Eye (tissue), 1 donor: ENCODE measurements at places on chromosomes 6 and 20.

DNA sequence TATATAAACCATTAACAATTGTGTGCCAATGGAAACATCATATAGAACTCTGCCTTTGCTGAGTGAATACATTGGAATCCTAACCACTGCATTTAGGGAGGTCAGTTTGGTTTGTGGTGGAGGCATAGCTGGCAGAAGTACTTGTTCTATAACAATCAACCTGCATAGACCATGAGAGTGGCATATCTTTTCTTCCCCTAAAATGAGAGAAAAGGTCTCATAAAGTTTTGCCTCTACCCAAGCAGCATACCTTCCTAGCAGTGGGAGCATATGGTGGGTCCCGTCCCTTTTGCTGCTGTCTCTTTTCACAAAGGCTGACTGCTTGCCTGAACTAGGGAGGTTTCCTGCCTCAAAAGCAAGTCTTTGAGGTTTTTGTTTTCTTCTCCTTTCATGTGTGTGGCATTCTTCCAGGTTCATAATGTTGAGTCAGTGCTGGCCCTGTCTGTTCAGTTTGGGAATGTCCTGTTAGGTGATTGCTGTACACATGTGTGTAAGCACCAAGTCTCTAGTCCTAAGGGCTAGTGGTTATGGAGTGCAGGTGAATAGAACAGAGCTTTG, 61.2 kb upstream of the SUPT3H start:
- DNase-seq, result no peak

GRCh38 chr6:53837865-53838769, 43.3 kb downstream of the LRRC1 start:
- peak; percentile 85 for DNase-seq

- no peak for DNase-seq
These were observed 58.3 kb upstream of the GNRH2 start for GRCh38 chr20:2984956-2985661.

DNA sequence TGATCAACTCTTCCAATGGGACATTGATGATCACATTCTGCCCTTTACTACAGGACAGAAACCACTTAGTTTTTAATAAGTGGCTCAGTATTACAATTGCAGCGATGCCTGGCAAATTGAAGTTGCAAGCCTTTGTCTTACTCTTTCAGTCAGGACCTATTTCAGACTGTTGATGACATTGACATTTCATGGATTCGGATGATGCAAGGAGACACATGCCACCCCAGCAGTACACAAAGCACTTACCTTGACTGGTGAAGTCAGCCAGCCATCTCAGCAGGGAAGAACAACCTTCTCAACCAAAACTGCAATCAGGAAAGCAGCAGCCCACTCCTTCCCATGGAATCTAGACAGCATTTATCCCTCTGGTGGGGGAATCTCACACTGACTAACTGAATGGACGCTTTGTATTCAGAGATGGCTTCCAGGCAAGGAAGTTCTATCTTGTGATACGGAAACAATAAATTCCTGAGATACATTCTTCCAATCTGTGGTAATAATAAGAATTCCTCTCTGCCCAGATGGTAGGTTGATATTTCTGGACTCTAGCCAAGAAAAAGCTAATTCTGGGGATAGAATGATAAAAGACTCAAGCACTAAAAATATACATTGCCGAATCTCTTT, 24.8 kb downstream of the NFYA start:
- peak; percentile 40 for DNase-seq

DNA sequence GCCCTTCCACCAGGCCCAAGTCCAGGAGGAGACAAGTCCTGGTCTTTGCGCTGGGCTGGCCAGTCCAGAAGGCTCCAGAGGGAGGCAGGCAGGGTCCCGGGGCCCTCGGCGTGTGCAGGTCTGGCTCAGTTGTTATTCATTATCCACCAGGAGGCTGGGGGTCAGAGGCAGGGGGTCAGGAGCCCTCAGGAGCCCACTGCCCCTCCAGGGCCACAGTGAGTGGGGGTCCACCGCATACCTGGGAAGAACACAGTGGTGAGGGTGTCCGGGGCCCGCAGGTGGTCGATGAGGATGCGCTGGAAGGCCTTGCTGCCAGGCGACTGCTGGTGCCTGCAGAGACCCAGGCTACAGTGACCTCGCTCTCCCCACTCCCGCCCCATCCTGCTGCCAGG, 4.4 kb upstream of the C20orf144 start:
- DNase-seq, result no peak

GRCh38 chr20:23024701-23025100, 10.4 kb upstream of the SSTR4 start:
- DNase-seq, result no peak

DNA sequence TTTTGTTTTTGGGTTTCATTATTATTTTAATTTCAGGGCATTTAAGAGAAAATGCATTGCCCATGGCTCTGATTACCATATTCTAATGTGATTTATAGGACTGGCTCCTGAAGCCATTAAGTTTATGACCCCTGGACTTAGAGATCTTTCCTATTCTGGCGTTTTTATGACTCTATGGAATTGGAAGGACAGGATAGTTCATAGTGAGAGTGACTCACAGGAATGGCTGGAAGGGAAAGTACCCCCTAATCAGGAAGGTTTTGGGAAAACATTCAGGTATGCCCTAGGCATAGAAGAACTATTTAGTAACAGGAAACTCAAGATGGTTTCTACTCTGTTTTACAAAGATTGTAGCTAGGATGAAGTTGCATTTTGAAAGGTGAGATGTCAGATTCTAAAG, 108.6 kb upstream of the SLC2A12 start:
- DNase-seq, result no peak

DNA sequence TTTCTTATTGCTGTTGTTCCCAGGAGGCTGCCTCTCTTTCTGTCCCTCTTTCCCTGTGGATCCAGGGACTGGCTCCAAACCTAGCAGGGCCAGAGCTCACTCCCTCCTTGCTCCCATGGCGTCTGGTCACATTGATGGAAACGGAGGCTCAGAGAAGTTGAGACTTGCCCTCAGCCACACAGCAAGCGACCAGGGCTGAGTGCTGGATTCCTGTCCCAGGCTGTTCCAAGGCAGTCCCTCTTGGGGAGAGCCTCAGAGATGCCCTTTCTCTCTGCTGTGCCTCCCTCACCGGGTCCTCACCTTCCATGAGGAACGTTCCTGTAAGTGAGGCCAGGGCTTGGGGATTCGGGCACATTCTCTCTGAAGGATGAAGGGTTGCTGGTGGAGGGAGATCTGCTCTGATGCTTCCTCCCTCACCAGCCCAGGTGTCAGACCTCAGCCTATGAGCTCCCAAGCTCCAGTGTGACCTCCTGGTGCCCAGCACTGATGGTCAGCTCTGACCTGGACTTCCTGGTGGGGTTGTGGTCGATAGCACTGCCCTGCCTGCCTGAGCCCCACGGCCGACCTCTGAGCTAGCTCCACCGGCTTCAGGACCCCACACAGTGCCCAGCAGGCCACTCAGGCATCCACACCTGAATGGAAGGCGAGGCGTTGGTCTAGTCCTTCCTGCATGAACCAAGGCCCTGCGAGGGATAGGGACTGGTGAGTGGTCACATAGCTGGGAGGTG, 26.8 kb downstream of the SUN5 start:
- DNase-seq, result no peak
